Sigmoid colon (tissue), 7 donors: ENCODE measurements at places on chromosomes 2 and 18. TPM values are rescaled to one million over a fixed set of nuclear protein-coding genes. Genes with fewer than 3 reads are reported as not detected.

DNA sequence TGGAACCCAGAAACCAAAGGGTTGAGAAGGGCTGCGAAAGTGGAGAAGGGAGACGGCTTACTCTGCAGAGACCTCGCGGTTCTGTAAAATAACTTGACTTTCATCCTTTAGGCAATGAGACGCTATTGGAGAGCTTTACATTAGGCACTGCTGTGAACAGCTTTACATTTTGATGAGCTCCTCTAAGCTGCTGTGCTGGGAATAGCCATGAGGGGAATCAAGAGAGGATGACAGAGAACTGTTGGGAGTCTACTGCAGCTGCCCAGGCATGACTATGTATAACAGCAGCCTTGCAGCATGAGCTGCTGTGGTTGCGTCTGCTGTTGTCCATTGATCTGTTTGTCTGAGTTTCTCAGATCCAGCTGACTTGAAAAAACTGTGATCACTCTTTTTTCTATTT lies 310.8 kb upstream of the MAP2 start:
- H3K27ac ChIP-seq, result no peak overlapping the region
- no peaks in the 10 kb centered on the region for H3K4me1 ChIP-seq
- H3K27me3 ChIP-seq, result no peaks in the 10 kb centered on the region
- no peak for DNase-seq
- H3K4me3 ChIP-seq, result no peak overlapping the region
- H3K36me3 ChIP-seq, result no peaks in the 10 kb centered on the region

DNA sequence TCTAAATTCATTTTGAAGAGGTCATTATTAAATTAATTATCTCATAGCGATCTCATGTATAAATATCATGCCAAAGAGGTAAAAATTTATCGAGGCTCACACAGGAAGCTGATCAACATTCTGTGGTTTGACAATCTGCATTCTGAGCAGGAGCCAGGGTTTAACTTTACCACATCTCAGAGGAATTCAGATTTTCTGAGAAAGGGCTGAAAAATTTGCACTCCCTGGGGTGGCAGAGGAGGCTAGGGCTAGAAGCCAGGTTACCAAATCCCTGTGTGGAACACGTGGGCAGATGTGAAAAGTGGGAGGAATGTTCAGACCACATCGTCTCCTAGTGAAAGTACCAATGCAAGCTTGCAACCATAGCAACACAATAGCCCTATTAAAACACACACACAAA lies 63.5 kb upstream of the CTLA4 start:
- H3K4me3 ChIP-seq, result no peak overlapping the region
- no peak overlapping the region for H3K27ac ChIP-seq
- no peaks in the 10 kb centered on the region for H3K36me3 ChIP-seq

DNA sequence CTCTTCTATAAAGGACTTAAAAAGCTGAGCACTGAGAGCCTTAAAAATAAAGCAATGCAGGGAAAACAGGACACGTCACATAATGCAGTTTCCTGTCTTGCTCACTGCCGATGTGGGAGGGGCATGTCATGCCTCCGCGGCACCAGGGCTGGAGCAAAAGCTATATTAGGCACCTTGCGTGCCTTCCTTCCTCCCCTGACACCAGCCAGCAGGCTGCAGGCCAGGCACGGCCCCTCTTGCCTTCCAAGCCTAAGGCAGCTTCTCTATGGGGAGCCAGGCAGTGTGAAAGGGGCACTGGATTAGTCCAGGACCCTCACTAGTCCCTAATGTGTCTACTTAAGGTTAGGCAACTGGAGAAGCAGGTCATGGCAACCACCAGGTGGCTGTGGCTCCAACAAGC lies 26.3 kb downstream of the MRPL35 start:
- no peaks in the 10 kb centered on the region for H3K4me1 ChIP-seq
- DNase-seq, result peak; percentile 92
- no peaks in the 10 kb centered on the region for H3K27me3 ChIP-seq
- H3K27ac ChIP-seq, result peak overlapping the region; percentile 93
- H3K4me3 ChIP-seq, result no peak overlapping the region

- H3K27me3 ChIP-seq, result no peaks in the 10 kb centered on the region
- H3K36me3 ChIP-seq, result no peaks in the 10 kb centered on the region
- no peak for DNase-seq
- no peak overlapping the region for H3K27ac ChIP-seq
Measured at GRCh38 chr18:43312891-43313290, 35.6 kb upstream of the SYT4 start.

C2orf78 gene
- not detected for polyA plus RNA-seq

DNA sequence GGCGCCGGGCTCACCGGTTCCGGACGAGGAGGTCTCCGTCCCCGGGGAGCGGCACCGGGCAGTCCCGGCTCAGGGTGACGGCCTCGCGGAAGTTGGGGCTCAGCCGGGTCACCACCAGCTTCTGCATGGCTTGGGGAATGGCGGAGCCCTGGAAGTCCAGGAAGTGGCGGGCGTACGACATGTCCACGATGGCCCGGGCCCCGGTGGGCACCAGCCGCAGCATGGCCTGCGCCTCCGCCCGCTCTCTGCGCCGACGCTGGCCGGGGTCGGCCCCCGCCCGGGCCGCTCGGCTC lies 157 bp downstream of the PTGR3 start:
- H3K4me3 ChIP-seq, result peak overlapping the region; percentile 87
- H3K36me3 ChIP-seq, result no peaks in the 10 kb centered on the region
- H3K4me1 ChIP-seq, result peaks cover 63% of the 10 kb centered on the region
- H3K27ac ChIP-seq, result peak overlapping the region; percentile 98
- H3K27me3 ChIP-seq, result no peaks in the 10 kb centered on the region

- no peak overlapping the region for H3K4me3 ChIP-seq
- H3K36me3 ChIP-seq, result no peaks in the 10 kb centered on the region
- no peak for DNase-seq
- no peak overlapping the region for H3K27ac ChIP-seq
Measured at GRCh38 chr2:120206022-120206581, 17.1 kb downstream of the TMEM185B start.

GRCh38 chr2:170975127-170975942 lies 46.3 kb downstream of the GORASP2 start:
- no peak overlapping the region for H3K4me3 ChIP-seq
- H3K27ac ChIP-seq, result no peak overlapping the region
- peaks cover 15% of the 10 kb centered on the region for H3K4me1 ChIP-seq
- DNase-seq, result no peak

FNDC4 gene
- 4.9 TPM for polyA plus RNA-seq

DNA sequence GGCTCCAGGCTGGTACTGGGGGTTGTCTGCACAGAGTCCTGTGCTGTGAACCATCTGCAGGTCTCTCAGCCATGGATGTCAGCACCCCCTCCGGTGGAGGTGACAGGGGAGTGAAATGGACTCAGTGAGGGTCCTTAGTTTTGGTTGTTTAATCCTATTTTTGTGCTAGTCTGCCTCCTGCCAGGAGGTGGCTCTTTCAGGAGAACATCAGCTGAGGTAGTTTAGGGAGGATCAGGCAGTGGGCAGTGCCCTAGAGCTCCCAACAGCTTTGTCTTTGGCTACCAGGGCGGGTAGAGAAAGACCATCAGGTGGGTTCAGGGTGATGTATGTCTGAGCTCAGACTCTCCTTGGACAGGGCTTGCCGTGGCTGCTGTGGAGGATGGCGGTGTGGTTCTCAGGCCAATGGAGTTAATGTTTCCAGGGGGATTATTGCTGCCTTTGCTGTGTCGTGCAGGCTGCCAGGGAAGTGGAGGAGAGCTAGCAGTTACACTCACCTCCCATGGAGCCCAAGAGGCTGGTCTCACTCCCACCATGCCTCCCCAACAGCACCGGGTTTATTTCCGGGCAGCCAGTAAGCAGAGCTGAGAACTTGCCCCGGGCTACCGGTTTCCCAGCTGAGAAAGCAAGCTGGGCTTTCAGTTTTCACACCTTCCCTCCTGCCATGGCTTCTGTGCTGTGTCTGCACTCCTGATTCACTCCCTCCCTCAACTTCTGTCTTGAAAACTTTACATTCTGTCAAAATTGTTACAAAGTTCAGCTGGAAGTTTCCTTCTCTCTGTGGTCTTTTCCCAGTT lies 563.4 kb downstream of the XIRP2 start:
- no peaks in the 10 kb centered on the region for H3K27me3 ChIP-seq
- no peak for DNase-seq
- H3K4me1 ChIP-seq, result no peaks in the 10 kb centered on the region
- H3K36me3 ChIP-seq, result no peaks in the 10 kb centered on the region
- H3K27ac ChIP-seq, result no peak overlapping the region
- H3K4me3 ChIP-seq, result no peak overlapping the region

DNA sequence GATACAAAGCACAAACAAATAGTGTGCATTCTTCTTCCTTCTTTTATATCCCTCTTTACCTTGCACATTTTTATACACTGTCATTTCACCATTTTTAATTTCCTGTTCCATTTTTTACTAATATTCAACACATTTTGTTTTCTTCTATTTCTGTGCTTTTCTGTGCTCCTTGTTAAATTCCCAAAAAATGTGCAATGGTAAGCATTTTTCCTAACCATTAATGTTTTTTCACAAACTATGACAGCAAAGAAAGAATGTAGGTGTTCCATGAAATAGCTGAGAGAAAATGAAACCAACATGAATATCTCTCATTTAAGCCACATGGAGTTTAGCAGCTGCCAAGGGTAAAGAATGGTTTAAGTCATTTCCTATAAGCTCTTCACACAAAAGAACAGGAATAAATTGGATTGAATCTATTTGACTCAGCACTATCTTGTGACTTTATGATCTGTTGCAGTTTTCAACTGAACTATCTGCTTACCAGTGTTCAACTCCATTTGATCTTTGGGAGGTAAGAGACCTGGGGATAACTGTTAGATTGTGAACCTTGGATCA lies 145.7 kb upstream of the CDH19 start:
- H3K36me3 ChIP-seq, result no peaks in the 10 kb centered on the region
- no peak overlapping the region for H3K4me3 ChIP-seq
- no peak for DNase-seq
- H3K27me3 ChIP-seq, result no peaks in the 10 kb centered on the region
- no peaks in the 10 kb centered on the region for H3K4me1 ChIP-seq
- H3K27ac ChIP-seq, result no peak overlapping the region

DNA sequence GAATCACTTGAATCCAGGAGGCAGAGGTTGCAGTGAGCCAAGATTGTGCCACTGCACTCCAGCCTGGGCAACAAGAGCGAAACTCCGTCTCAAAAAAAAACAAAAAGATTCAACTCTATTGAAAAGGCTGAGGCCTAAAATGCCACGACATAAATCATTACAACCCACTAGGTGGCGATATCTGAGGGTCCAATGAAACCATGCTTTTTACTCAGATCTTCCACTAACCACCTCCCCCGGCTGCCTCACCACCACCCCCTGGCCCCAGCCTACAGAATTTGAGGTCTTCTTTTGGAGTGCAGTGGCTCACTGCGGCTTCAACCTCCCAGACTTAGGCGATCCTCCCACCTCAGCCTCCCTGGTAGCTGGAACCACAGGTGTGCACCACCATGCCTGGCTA lies 57.5 kb downstream of the AP1S3 start:
- no peak overlapping the region for H3K4me3 ChIP-seq
- no peaks in the 10 kb centered on the region for H3K27me3 ChIP-seq
- DNase-seq, result no peak
- H3K4me1 ChIP-seq, result no peaks in the 10 kb centered on the region
- no peak overlapping the region for H3K27ac ChIP-seq

MC4R gene
- polyA plus RNA-seq, result not detected

DNA sequence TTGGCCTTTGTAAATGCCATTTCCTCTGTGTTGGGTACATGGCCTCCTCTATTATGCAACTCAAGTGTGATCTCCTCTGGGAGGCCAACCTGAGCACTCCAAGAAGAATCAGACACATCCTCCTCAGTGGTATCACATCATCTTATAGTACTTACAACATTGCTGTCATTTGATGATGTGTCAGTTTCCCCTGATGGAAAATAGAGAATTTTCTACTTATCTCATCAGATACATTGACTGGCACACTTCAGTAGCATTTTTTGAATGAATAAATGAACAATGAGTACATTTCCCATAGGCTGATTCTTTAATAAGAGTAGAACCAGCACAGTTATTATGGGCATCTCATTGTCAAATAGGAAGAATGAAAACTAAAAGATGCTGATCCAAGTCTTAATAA lies 86.6 kb upstream of the NXPH2 start:
- no peaks in the 10 kb centered on the region for H3K27me3 ChIP-seq
- DNase-seq, result no peak
- H3K27ac ChIP-seq, result no peak overlapping the region
- no peak overlapping the region for H3K4me3 ChIP-seq

ECEL1 gene
- not detected for polyA plus RNA-seq

DNA sequence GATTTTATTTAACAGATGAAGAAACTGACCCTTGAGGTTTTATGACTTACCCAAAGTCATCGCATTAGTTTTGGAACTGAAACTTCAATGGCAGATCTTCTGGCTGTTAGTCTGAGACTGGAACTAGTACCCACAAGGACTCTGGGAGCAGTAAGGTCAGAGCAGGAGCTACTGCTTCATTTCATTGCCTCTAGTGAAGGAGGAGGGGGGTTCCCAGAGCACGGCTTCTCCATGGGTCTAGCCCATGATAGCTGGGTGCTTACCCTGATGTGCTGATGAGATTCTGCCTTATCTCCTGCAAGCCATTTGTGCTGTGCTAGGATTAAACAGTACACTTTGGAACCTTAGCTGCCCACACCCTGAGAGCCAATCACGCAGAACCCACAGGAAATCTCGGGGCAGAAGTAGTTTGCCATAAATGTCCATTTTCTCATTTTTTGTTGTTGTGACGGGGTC lies 5.4 kb upstream of the RNASEH1 start:
- H3K27me3 ChIP-seq, result no peaks in the 10 kb centered on the region
- H3K4me3 ChIP-seq, result no peak overlapping the region
- peaks cover 5% of the 10 kb centered on the region for H3K4me1 ChIP-seq
- no peak for DNase-seq
- no peaks in the 10 kb centered on the region for H3K36me3 ChIP-seq

GRCh38 chr18:34299828-34300227 lies 75.1 kb upstream of the NOL4 start:
- no peaks in the 10 kb centered on the region for H3K36me3 ChIP-seq
- no peaks in the 10 kb centered on the region for H3K4me1 ChIP-seq
- no peak for DNase-seq
- H3K27ac ChIP-seq, result no peak overlapping the region
- no peak overlapping the region for H3K4me3 ChIP-seq
- H3K27me3 ChIP-seq, result no peaks in the 10 kb centered on the region

- no peak overlapping the region for H3K4me3 ChIP-seq
- no peaks in the 10 kb centered on the region for H3K27me3 ChIP-seq
- no peaks in the 10 kb centered on the region for H3K4me1 ChIP-seq
- H3K27ac ChIP-seq, result no peak overlapping the region
Measured at GRCh38 chr18:31206787-31207381, 44.2 kb upstream of the DSC1 start.
